ENCODE measurements at places on chromosomes 3 and 15.

GRCh38 chr15:79923079-79923514, 26.3 kb upstream of the MTHFS start:
- DNase-seq: peak; percentile 80

DNA sequence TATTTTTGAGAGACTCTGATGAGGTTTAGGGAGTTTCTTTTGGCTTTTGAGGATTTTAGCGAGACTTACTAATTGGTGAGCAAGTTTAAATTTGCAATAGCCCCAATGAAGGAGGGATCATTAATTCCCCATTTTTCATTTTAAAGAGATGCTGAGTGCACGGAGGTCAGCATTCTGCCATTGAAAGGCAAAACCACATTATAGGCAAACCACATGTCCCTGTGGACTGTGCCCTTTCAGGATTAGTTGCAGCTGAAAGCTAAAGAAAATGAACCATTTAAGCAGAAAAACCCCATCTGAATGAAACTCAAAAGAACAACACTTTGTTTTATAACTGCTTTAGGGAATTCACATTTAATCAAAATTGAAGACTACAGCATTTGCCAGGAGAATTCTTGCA, 246.5 kb downstream of the PDZRN3 start:
- DNase-seq: no peak

DNA sequence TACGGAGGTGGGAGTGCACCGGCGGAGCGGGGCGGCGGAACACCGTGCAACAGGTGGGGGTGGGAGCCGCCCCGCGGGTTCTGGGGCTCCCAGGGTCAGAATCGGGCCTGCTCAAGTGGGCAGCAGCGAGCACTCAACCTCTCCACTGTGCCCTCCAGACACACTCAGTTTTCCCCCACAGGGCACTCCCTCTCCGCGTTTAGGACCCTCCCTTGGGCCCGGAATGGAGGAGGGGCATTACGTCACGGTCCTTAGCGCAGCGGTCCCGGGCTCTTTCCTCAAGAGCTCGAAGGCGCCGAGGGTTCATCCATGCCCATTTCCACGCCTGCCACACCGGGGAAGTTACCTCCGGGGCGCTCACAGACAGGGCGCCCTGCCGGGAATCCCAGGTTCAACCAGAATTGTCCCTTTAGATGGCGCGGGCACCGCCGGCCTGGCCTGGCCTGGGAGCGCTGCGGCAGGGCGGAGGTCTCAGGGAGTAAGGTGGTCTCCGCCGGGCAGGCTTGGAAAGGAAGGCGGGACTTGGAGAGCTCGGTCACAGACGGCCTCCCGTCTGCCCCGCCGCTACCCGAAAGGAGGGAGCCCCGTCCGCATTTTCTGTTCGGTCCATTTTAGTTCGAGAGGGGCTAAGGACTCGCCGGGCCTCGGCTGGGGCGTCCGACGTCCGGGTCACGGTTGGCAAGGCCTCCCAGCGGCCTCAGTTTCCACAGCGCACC, 5.1 kb downstream of the RNU6-1 start:
- peak; percentile 55 for DNase-seq

- no peak for DNase-seq
Measured at GRCh38 chr3:50237754-50238548, 1.9 kb downstream of the GNAI2 start.

DNA sequence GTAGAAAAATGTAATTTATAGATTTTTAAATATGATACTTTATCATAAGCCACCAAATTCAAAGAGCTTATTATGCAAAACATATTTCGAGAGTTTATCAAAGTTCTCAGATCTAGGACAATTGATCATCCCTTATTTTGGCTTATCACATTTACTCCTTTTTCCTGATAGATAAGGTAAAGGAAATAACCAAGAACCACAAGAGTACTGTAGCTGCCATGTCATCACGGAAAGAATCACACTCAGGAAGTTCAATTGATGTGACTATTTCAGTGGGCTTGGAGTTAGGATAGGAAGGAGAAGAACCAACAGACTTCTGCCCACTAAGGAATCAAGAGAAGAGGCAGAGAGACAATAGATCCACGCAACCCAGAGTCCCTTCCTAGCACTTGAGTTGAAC, 142.7 kb upstream of the TMCO5A start:
- DNase-seq: no peak

DNA sequence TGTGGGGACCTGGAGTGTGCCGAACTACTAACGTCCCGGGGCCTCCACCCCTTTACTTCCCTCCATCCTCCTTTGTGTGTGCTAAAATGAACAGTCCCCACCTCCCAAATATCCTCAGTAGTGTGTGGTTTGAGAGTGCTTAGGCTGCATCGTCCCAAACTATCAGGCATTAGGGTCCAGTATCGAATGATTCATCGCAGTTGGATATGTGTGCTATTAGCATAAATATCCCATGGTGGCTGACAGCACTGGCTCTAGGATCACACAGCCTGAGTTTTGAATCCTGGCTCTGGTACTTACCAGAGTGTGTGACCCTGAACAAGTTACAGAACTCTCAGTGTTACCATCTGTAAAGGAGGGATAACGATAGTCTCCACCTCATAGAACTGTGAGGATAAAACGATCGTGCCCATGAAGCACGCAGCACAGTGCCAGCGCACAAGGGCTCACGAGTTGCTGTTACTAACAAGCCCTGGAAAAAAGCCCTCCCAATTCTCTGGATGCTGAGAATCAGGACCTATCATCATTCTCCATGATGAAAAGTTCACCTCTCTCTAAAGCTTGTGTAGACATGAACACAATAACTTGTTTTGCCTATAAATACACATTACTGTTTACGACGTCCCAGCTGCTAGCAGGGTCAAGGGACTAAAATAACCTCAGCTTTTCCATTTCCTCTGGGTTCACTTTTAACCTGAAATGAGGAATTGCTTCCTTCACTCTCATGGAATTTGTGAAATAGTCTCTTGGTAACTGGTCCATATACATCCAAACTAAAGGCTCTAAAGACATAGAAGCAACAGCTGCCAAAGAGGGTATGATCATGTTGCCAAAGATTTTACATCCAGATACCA, 51.0 kb downstream of the VGLL4 start:
- DNase-seq: no peak

Data from DMS53 (cell line).